ENCODE measurements at places on chromosomes 3 and 15. TPM values are rescaled to one million over a fixed set of nuclear protein-coding genes. Genes with fewer than 3 reads are reported as not detected.

DNA sequence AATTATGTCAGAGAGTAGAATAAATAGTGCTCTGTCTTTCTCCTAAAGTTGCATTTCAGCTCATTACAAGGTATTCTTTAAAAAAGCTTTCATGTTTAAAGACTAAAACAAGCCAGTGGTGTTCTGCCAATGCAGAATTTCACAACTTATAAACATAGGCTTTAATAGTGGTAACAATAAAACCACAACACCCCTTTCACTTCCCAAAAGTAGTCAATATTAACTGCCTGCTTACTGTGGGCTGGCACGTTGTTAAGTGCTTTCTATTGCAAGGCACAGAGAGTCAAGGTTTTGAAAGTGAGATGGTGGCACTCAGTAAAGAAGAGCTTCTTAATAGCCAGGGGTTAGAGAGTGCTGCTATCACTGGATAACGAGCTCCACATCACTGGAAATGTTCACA lies 8.4 kb upstream of the RTP1 start:
- no peak for DNase-seq

PPCDC gene
- total RNA-seq, result 12.8 TPM

GRCh38 chr3:170327040-170327808 lies 30.3 kb upstream of the SKIL start:
- no peak for DNase-seq

DNA sequence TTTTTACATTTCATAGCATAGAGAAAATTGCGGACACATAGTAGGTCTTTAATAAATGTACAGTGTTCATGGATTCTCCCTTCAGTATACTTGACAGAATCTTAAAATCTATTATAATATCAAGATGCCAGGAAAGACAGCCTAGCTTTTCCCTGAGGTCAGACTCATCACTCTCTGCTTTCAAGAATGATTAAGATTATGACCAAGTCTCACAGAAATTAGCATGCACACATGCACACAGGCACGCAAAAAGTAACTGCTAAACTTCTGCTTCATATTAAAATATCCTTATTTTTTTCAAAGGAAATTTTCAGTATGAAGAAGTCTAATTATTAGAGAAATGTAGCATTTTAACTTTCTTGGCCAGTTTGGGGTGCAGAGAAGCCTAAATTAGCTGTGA lies 493.8 kb upstream of the NECTIN3 start:
- no peak for DNase-seq

- DNase-seq, result no peak
Measured at GRCh38 chr15:77416148-77416455, 3.8 kb downstream of the PEAK1 start.

- DNase-seq, result no peak
Measured at GRCh38 chr3:183799461-183799860, 25.9 kb downstream of the MAP6D1 start.

- no peak for DNase-seq
Measured at GRCh38 chr3:195896361-195897080, 11.8 kb downstream of the TNK2 start.

DNA sequence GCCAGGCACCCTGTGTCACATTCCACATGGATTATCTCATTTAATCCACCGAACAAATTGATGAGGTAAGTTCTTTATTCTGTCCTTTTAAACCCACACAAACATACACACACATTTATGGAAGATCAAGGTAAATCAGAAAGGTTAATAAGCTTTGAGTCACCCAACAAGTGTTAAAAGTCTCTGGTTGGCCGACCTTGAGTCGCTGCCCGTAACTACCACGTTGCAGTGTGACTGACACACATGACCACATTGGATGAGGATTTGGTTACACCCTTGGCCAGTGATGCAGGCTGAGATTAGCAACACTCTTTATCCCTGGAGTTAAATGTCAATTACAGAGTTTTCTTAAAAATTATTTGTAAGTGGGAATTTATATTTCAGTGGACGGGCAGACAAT lies 19.2 kb downstream of the FOXP1 start:
- DNase-seq, result no peak

DNA sequence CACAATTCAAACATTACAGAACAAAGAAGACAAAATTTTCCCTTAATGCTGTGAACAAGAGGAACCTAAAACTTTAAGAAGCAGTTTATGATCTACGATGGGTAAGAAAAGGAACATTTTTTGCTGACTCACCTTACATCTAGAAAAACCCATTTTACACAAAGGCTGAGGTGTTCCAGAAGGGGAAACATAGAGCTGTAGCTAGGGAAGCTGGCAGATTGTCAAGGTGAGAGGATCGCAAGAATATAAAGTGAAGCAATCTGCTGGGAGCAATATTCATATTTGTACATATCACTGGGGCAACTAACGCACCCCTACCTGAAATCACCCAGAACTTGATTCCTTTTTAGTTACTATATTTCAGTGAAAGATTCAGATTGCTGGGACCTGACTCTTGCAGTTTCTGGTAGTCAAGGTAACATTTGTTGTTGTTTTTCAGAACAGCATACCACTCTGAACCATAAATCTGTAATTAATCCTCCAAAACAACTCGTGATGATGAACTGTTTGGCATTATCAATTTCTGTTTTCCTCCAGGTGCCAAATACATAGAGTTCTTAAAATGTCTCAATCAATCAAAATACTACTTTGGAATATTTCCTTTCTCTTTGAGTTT lies 184.1 kb upstream of the LRRC3B start:
- DNase-seq, result no peak

- no peak for DNase-seq
Measured at GRCh38 chr3:52721730-52722008, 15.8 kb downstream of the SPCS1 start.

DNA sequence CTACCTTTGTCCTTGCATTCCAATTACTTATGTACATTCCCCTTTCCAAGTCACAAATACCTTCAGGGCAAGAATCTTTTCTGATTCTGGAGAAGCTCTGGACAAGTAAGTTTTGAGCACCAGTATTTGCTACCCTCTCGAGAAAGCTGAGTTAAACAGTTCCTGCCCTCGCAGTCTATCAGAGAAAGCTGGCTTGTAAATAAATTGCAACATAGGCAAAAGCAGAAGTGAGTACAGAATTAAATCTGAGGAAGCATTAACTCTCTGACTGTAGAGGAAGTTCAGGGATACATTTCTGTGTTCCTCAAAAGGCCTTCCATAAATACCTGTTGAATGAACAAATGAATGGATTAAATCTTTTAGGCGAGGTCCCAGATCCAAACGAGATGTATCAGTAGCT lies 1.2 kb downstream of the OSBPL11 start:
- no peak for DNase-seq

- no peak for DNase-seq
Measured at GRCh38 chr3:187360596-187360995, 7.6 kb upstream of the RTP4 start.

SPATA12 gene
- not detected for total RNA-seq

GRCh38 chr3:13378155-13378554 lies 42.0 kb downstream of the NUP210 start:
- DNase-seq, result no peak

- no peak for DNase-seq
Measured at GRCh38 chr3:39209329-39209970, 17.1 kb upstream of the XIRP1 start.

DNA sequence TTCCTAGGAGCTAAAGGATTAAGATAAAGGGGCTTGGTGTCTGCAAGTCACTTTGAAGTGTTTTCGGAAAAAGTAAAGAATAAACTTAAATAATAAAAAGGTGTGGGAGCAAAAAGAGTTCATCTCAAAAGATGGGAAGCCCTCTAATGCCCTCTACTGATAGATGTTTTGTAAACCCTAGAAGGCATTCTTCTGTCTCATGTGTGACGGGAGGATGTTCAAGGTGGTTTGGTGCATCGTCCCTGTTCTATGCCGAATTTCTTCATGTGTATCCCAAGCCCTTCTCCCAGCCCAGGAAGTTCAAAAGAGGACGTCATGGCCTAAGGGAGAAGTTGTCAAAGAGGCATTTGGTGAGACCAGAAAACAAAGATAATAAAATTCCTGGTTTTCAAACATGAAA lies 37.2 kb downstream of the CCK start:
- DNase-seq, result no peak

GRCh38 chr3:176794406-176794805 lies 402.9 kb downstream of the TBL1XR1 start:
- no peak for DNase-seq

GRCh38 chr3:9214599-9214998 lies 34.8 kb downstream of the SRGAP3 start:
- no peak for DNase-seq
